ENCODE measurements at places on chromosomes 1 and 21.
A peak's percentile ranks its signal among the peaks of the same experiment; 100 is the strongest.

DNA sequence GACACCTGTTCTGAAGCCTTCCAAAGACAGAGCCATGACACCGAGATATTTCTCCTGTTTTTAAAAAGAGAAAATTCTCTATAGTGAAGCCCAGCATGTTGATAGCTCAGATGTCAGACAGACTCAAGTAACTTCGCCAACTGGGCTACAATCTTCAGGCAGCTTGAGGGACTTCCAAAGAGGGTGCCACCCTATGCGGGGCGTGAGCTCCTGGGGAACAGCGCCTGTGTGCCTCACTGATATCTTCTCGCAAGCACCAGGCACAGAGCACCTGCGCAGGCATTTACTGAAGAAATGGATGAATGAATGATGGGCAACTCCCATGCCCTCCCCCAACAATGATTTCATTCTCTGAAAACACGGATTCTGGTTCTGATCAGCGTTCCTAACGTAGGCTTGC, 17.6 kb downstream of the RIPK4 start:
- DNase-seq, result no peak

GRCh38 chr1:37514350-37515184, at the start of gene MEAF6:
Gene MEAF6 (minus strand): TSS chr1:37514766. CDS start chr1:37514746, 20 bp downstream.
- peak; percentile 75 for DNase-seq

DNA sequence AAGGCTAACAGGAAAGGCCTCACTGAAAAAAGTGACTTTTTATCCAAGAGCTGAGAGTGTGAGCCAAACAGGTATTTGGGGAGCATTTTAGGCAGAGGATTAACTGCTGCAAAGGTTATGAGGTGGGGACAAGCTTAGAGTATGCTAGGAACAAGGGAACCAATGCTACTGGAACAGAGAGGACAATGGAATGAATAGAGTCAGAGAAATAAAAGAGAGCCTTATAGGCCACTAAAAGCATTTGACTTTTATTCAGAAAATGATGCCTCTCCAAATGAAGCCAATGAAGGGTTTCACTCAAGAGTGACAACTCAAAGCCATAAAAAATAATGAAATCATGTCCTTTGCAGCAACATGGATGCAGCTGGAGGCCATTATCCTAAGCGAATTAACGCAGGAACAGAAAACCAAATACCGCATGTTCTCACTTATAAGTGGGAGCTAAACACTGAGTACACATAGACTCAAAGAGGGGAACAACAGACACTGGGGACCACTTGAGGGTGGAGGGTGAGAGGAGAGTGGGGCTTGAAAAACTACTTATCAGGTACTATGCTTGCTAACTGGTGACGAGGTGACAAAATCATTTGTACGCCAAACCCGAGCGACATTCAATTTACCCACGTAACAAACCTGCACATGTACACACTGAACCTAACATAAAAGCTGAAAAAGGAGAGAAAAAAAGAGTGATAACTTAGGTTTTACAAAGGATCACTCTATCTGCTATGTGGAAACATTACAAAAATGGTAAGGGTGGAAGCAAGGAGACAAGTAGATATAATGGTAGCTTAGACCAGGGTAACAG, 11.1 kb downstream of the PTP4A2 start:
- DNase-seq, result no peak

GRCh38 chr1:6842301-6842700, 57.0 kb downstream of the CAMTA1 start:
- DNase-seq, result no peak

DNA sequence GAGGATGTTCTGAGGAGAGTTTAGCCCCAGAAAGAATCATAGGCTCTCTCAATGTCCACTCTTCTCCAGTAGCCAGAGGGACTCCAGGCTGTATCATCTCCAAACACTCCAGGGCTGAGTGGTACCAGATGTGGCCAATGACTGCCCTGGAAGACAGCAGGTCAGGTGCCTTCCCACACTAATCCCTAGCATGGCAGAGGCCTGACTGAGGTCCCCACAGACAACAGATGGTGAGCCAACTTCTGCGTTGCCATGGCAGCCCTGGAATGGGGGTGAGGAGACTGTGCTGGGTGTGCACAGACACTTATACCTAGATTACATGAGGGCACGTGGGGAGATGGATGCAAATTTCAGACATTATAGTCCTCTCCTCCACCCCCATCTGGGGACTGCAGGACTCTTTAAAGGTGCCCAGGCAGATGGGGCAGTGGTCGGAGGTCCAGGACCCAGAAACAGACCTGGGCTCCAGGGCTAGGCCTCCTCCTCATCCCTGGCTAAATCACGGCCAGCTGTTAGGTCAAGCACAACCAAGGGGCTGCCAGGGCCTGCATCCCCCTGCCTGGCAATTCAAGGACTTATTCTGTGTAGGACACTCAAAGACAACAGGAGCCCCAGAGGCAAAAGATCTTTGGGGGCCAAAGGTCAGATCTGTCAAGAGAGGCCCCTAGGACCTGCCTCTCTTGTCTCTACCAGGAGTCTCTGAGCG, 42.9 kb downstream of the CAMK2N1 start:
- DNase-seq, result no peak
